Stimulated activated CD4-positive, alpha-beta T cell treated with anti-CD3 and anti-CD28 coated beads, Interleukin-15, amount 100 ng/mL, for 24 hours (primary cell): ENCODE measurements at places on chromosomes 3 and 15.

GRCh38 chr3:151216641-151217607 lies 13.9 kb upstream of the GPR171 start:
- no peak for DNase-seq

GRCh38 chr3:153631102-153631501 lies 469.1 kb downstream of the RAP2B start:
- no peak for DNase-seq

GRCh38 chr3:39317571-39318169 lies 11.8 kb upstream of the CCR8 start:
- no peak for DNase-seq

DNA sequence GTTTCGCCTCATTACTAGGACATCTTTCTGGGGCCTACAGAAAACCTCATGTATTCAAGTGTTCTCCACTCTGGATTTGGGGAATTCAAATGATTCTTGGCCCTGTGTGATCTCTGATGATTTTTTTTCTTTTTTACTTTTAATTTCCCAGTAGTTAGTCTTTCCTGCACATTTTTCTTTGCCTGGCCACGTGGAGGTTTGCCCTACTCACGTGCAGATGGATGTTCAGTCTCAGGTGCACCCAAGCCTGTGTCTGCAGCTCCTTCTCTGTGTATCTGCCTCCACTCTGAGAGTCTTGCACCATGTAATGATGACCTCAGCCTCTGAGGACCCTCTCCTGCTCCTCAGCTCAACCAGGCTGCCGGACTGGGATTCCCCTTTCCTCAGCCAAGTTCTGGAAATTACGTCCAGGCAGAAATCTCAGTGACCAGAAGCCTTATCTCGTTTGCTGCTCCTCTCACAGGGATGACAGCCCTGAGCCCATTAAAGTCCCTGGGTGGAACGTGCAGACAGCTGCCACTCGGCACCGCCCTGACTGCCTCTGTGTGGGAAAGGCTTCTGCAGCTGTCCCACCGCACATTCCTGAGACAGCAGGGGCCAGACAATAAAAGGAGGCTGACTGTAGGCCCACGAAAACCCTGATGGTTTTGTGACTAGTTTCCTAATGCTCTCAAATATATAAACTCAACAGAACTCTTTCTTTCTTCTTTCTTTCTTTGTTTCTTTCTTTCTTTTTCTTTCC lies 31.4 kb upstream of the GABRB3 start:
- DNase-seq = no peak

GRCh38 chr15:70856884-70857561 lies 3.1 kb upstream of the LARP6 start:
- no peak for DNase-seq

DNA sequence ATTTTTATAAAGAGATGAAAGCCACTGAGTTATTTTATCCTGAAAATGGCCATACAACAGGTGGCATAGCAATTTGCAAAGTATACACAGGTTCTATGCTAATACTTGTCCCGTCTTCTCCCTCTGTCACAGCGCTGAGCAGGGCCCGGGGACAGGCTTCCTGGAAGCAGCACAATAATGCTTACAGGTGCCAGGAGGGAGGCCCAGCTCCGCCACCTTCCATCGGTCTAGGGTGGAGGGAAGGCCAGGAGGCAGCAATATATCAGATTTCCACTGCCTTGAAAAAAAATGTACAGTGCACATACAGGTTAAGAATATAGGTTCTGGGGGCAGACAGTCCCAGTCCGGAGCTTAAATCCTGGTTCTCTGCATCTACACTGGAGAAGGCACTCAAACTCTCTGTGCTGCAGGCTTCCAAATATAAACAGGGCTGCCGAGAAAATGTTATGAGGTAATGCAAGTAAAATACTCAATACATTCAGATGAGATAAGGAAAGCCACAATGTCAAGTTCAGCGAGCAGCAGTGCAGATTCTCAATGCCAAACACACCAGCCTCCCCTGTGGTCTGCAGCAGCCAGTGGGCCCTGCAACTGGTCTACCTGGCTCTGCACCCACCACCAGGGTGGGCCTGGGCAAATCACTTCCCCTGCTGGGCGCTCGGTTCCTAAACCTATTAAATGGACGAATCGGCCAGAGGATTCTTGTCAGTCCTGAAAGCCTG lies 189.6 kb downstream of the XXYLT1 start:
- DNase-seq = no peak

DNA sequence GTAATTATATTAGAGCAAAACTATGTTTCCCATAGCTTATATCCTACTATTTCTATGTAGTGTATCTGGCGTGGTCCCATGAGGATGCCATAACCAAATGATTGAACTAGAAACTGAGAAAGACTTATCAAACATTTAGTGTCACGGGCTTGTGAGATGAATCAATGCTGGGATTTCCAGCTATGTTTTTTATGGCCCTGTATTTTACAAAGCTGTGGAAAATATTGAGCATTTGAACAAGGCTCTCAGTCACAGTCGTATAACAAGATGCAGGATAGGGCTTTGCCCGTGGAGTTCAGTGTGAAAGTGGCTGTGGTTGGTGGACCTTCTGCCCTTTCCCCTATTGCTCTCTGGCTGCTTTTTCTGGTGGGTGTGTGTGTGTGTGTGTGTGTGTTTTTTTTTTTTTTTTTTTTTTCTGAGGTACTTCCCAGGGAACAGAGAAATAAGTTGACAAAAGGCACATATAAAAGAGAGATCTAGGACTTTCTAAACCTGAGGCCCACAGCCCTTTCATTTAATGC lies 60.7 kb downstream of the CACNA1D start:
- DNase-seq = peak; percentile 62

DNA sequence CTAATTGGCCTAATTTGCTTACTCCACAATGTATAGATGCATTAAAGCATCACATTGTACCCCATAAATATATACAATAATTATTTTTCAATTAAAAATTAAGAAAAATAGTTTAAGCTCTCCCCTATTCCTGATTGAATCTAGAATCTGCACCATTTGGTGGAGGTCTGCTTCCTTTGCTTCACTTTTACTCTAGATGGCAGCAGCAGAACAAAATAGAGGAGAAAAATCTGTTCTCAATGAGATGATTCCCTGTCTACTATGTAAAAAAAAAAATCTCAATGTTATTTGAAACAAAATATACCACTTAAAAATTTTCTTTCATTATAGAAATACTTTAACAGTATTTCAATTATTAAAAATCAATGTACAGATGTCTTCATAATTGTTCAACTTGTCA lies 109.6 kb upstream of the FXR1 start:
- DNase-seq = no peak

DNA sequence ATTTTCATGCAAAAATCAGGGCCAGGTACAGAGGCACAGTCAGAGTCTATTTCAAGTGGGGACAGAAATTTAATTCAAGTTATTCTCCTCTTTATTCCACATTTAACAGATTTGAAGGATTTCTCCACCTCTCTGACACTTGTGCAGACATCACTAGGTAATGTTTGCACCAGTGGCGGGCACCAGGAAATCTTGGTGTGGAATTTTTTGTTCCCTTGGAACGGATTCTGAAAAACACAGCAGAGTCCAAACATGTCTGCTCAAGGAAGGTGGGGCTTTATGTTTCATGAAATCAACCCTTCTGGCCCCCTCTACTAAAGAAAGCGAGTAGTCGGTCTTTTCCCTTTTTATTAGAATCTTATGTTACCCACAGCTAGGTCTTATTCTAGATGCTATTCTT lies 271.2 kb upstream of the MDFIC2 start:
- no peak for DNase-seq

DNA sequence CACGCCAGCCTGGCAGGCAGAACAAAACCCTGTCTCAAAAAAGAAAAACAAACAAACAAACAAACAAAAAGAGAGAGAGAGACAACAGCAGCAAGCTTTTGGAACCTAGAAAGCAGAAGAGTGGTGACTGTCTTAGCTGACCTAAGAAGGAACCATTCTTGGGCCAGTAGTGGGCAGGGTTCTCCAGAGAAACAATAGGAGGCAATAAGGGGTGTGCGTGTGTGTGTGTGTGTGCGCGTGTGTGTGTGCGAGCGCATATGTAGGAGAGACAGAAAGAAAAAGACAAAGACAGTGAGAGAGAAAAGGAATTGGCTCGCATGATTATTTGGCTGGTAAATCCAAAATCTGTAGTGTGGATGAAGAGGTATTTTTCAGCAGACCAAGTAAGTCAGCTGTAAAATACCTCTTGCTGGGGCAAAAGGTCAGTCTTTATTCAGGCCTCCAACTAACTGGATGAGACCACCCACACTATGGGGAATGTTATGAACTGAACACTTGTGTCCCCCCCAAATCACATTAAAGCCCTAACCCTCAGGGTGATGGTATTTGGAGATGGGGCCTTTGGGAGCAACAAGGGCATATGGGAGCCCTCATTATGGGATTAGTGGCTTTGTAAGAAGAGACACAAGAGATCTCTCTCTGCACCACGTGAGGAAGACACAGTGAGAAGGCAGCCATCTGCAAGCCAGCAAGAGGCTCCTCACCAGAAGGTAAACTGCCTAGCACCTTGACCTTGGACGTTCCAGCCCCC lies 15.1 kb upstream of the BLM start:
- no peak for DNase-seq

DNA sequence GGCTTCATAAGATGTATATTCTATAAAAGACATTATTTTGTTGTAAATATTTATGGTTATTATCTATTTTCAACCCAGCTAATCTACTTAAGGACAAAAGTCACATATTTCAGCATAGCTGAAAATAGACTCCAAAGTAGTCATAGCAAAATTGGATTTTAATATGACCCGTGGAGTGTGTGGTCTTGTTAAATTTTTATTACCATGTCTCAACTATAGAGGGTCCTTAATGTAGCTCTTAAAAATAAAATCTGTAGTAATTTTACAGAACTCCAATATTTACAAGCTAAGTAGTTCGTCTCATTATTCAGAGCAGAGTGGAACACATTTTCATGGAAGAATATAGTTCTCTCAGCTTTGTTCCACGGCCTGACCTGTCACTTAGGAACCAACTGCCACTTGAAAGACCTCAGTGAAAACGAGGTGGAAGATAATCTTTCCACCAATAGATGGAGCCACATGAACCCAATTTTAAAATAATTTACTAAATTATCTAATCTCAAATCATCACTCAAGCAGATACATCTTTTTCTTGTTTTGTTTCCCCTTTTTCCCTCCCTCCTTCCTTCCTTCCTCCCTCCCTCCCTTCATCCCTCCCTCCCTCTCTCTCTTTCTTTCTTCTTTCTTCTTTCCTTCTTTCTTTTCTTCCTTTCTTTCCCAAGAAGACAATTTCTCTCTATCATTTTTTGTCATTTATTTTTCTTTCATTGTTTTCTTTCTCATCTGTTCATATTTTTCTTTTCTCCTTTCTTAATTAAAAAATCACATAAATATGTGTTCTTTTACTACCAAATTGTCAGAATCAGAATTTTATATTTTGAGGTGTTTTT lies 97.2 kb downstream of the CLDN1 start:
- DNase-seq = no peak

- no peak for DNase-seq
Observed at GRCh38 chr3:158420654-158421396, 150.2 kb upstream of the MLF1 start.

GRCh38 chr3:134487406-134487805 lies 1.5 kb downstream of the CEP63 start:
- DNase-seq = no peak

DNA sequence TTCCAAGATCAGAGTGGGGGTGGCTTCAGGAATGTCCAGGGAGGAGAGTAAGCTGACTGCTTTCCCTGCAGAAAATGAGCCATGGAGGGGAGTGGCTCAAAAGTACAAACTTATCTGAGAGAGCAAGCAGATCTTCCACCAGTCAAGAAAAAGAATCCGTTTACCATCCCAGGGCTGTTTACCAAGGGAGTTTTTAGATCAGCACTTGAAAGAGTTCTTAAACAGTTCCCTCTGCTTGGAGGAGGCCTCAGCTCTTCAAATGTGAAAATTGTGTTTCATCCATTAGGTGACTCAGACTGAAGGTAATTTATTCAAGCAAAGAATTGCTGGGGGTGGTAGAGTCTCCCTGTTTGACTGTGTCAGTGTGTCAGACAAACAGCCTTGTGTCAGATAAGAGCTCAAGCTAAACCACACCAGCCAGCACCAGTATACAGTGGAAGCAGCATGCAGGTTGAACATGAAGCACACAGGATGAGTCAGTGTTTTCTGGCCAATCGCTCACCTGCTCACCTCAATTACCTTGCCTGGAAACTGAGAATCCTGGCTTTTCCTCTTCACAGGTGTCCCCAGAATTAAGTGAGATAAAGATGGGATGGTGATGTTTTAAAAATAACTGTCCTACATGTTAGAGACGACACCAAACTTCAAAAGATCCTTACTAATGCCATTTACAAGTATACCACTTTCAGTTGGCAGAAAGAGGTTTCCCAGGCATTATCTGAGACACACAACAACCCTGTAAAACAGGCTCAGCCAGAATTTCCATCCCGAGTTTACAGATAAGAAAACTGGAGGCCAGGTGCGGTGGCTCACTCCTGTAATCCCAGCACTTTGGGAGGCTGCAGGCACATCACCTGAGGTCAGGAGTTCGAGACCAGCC lies 21.7 kb downstream of the SH3BP5 start:
- peak; percentile 80 for DNase-seq

GRCh38 chr15:35932531-35932930 lies 386.6 kb upstream of the DPH6 start:
- no peak for DNase-seq

DNA sequence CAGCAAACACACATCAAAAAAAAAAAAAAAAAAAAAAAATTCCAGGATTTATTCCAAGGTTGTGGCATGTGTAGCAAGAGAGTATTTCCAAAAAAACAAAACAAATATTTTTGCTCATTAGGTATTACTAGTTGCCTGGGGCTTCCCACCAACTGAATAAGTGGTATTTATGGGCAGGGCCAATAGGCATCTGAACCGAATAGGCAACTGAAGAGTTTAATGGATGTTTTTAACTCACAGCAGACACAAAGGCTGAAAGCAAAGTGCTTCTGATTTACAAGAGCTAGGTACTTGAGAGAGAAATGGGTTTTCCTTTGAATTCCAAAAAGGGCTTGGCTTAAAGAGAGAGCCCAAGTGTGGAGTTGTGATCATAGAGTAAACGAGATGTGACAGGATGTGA lies 21.4 kb downstream of the EIF4E3 start:
- DNase-seq = no peak

GRCh38 chr3:101676765-101677435 lies at the start of gene ZBTB11:
TSS of gene ZBTB11 (minus strand) at chr3:101677132. CDS start at chr3:101676914, 218 bp downstream.
- peak; percentile 100 for DNase-seq

- no peak for DNase-seq
Observed at GRCh38 chr3:187709155-187709554, 6.8 kb upstream of the RTP2 start.

- peak; percentile 76 for DNase-seq
Observed at GRCh38 chr3:195549931-195550519, 6.9 kb upstream of the PPP1R2 start.

GRCh38 chr3:9247361-9247940 lies 2.0 kb downstream of the SRGAP3 start:
- no peak for DNase-seq

- no peak for DNase-seq
Observed at GRCh38 chr3:144317961-144318360, 346.3 kb downstream of the DIPK2A start.
